ENCODE measurements at places on chromosomes 3 and 15.
A peak's percentile ranks its signal among the peaks of the same experiment; 100 is the strongest.

DNA sequence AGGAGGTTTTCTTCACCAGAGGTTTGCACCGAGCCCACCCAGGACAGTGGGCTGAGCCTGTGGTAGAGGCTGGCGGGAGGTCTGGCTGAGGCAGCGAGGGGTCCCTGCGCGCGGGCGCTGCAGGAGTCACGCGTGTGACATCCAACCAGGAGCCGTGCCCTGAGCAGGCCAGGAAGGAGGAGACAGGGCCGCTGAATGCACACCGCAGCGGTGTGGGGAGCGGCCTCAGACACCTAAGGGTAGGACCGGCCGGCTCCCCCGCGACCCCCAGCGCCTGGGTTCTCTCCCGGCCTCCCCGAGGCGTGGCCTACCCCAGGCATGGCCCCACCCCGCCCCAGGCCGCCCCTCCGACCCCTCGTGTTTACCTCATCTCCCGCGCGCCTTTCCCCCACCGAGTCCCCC is 412 bp downstream of the SLC41A3 start:
- DNase-seq, result no peak

- DNase-seq, result no peak
Measured at GRCh38 chr3:38038447-38038911, 529 bp upstream of the DLEC1 start.

DNA sequence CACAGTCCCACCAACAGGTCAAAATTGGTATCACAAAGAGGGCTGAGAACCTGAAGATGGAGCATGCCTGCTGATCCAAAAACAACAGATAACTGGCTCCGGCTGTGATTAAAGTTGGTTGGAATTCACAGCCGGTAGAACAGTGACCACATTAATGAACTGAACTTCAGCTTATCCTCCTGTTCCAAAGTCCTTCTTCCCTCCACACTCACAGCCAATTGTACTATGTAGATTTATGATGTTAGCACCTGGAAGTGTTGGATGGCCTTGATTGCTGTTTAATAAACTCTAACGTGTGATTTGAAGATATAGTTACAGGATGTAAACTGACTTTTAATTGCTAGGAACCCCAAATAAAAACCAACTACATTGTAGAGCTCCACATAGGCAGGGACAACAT is 367.3 kb upstream of the FRG2C start:
- DNase-seq, result no peak

DNA sequence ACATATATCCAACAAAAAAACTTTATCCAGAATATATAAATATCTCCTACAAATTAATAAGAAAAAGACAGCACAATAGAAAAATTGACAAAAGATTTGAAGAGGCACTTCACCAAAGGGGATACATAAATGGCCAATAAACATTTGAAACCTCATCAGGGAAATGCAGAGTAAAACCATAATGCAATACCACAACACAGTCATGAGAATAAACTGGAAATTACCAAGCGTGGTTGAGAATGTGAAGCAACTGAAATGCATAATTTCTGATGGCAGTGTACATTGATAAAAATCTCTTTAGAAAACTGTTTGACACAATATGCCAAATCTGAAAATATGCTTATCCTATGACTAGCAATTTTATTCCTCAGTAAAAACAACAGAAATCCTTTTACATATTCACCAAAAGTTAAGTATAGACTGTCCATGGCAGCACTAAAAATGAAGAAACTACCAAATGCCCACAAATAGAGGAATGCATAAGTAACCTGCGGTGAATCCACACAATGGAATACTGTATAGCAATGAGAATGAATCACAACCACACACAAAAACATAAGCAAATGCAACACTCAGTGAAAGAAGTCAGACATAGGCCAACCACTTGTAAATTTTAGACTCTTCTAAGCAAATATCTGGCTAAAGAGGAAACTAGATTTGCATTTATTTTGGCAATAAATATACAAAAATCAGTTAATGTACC is 7.9 kb downstream of the LYZL4 start:
- no peak for DNase-seq

- DNase-seq, result no peak
Measured at GRCh38 chr15:33095641-33096040, 98.9 kb downstream of the FMN1 start.

GRCh38 chr15:26235864-26236263 is 372.7 kb upstream of the ATP10A start:
- DNase-seq, result no peak

DNA sequence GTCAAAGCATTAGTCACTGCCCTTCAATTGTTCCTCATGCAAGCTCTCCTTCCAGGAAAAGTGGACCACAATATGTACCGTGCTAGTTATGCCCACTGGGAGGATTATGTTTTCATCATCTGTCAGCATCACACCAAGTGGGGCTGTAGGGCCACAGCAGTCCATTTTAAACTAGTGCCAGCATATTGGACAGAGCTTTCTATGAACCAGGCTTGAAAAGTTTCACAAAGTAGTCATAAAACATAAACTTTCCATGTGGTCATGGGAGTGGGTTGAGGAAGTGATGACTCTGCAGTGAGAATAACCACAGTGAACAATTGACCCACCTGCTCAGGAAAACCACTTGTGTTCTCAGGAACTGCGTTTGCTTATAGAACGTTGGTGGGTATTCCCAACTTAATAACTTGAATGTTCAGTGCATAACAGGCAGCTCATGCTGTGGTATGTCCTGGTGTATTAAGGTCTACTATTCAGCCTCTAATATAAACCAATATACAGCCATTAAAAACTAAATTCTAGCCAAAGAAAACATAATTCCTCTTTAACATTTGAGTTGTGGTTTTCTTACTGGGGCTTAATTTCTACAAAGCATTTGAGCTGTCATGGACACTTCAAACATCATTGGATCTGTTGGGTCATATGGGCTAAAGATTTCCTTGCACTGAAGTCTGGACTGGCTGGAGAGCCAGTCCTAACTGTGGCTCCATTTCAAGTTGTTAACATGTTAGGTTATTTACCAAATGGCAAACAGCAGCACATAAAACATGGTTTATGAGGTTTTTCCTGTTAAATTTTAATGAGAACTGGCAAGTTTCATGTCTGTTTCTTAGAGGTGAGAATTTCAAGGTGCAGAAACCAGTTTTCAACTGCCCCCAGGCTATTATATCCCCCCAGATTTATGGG is 274.1 kb downstream of the OTOL1 start:
- peak; percentile 97 for DNase-seq

GRCh38 chr15:67049351-67050044 is 15.9 kb upstream of the SMAD3 start:
- no peak for DNase-seq

DNA sequence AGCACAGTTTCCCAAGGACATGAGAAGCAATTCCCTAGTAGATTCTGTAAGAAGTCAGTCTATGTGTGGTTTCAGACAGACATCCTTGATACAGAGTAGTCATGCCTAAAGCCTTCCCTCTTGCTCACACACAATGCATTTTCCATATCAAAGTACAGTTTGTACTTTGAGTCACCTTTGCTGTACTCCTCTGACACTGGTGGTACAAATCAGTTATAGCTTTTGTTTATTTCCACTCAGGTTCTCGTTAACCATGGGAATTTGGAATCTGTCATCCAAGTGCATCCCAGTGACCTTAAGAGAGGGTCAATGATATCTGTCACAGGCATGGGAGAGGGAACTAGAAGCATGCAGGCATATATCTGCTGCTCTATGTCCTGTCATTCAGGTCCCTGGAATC is 3.6 kb upstream of the GNB4 start:
- DNase-seq, result no peak

- DNase-seq, result no peak
Measured at GRCh38 chr3:192011137-192011536, 550.2 kb downstream of the PYDC2 start.

DNA sequence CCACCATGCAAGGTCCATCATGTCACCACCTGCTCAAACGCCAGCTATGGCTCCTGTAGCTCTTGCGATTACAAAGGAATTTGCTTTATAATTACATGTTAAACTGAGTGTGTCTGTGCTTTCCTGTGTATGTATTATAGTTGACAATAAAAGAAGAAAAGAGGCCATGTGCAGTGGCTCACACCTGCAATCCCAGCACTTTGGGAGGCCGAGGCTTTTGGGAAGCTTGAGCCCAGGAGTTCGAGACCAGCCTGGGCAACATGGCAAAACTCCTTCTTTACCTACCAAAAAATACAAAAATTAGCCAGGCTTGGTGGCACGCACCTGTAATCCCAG is 27.0 kb downstream of the ATRIP start:
- DNase-seq, result no peak

GRCh38 chr3:132164469-132165092 is 129.8 kb upstream of the CPNE4 start:
- no peak for DNase-seq

DNA sequence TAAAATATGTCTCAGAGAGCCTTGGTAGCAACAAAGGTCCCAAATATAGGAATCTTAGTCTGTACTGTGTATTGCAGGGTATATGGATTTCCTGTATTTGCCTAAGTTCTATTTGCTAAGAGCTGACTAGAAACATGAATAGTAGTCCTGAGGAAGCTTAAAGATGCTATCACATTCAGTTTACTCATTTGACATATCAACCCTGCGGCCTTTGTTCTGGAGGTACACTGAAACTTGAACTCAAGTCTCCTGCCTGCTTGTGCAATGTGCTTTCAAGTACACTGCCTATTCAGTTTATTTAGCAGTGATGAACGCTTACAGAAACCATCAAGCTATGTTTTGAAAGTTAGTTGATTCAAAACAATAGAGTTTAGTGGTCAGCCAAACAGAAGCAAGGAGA is 21.1 kb downstream of the IL1RAP start:
- DNase-seq, result no peak

DNA sequence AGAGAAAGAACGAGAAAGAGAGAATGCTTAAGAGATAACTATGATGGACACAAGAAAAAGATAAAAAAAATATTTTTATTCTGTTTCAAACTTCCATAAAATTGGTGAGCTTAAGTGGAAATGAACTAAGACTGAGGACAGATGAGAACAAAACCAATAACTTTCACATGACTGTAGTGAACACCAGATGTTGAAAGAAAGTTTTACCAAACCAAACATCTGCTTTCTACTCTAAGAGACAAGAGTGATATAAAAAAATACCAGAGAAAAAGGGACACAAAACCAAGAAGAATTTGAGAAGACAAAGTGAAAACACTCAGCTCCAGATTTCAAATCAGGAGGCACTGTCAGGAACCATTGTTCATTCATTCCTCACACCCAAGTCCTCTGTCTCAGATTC is 147.9 kb downstream of the IMPG2 start:
- DNase-seq, result no peak

DNA sequence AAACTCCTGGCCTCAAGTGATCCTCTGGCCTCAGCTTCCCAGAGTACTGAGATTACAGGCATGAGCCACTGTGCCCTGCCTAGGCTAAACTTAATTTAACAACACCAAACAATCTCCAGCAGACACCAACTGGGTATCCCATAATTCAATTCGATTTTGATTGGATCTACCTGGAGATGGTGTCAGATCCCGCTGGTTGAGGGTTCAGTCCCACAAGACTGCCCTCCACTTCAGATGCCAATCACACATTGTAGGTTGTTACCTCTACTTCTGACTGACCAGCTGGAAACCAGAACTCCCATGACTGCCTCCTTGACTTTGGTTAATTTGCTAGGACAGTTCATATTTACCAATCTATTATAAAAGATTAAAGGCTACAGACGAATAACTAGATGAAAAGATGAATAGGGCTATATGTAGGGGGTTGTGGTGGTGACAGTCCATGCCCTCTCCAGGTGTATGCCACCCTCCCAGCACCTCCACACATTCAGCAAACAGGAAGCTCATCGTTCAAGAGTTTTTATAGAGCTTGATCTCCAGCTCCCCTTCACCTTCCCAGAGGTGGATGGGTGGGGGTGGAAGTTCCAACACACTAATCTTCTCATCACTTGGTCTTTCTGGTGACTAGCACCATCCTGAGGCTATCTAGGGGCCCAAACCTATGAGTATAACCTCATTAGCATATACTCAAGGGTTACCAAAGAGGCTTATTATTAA is 9.3 kb downstream of the B2M start:
- DNase-seq, result no peak

- no peak for DNase-seq
Measured at GRCh38 chr15:92629975-92630626, 25.5 kb downstream of the FAM174B start.

GRCh38 chr3:123716411-123716810 is 131.6 kb upstream of the HACD2 start:
- no peak for DNase-seq

DNA sequence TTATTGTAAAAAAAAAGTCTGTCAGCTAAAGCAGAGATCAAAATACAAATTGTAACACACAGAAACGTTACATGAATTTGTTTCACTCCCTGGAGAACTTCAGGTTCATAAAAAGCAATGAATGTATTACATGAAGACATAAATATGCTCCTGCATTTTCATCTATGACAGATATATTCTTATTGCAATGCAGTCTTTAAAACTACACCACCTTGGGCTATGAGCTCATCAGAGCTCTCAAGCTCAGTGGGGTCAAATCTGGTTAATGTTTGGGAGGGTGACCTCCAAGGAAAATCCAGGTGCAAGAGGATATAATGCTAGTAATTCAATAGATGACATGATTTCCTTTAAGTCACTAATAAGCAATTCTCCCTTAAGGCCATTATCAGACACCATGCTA is 606.8 kb downstream of the EPHA3 start:
- DNase-seq, result no peak

- no peak for DNase-seq
Measured at GRCh38 chr15:69749274-69749673, 296.7 kb downstream of the RPLP1 start.

DNA sequence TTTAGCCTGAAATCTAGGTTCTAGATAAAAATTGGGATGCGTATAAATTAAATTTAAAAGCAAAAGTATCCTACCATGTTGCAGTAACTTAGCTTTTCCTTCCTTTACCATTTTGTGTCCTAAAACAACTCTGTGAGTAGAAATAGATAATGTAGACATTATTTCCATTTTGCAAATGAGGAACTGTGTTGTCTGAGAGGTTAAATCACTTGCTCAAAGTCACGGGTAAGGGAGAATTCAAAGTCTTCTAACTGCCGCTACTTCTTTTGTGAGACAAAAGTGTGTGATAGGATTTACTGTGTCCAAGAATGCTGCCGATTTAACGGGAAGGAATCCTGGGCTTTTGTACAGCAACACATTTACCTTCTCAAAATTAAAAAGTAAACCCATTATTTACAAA is 40.7 kb downstream of the MYO1E start:
- peak; percentile 30 for DNase-seq

DNA sequence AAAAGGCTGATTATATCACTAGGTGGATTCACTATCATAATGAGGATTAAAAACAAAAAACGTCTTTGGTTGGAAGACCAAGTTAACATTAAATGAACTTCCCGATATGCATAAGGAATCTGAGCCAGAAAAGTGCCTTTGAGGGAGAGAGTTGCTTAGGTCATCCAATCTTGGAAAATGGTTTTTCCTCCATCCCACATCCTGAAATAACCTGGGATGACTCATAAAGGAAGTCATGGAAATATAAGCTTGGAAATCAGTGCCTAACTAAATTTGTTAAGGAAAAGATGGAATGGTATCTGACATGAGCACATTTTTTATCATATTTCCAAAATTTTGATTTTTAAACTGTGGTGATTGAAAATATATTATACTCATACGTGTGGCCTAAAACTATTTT is 66.0 kb downstream of the KBTBD8 start:
- no peak for DNase-seq

All from MV-4-11 (cell line).